ENCODE measurements at places on chromosomes 1 and 21. TPM values are rescaled to one million over a fixed set of nuclear protein-coding genes. Genes with fewer than 3 reads are reported as not detected.

KRTAP7-1 gene
- total RNA-seq, result not detected

AUNIP gene
- total RNA-seq, result 0.43 TPM

LRRC42 gene
- total RNA-seq, result 13.2 TPM

MROH9 gene
- total RNA-seq, result 0.67 TPM

TGFB2 gene
- 4.2 TPM for total RNA-seq

- H3K27me3 ChIP-seq, result no peaks in the 10 kb centered on the region
- DNase-seq, result peak; percentile 83
- H3K4me1 ChIP-seq, result peaks cover 4% of the 10 kb centered on the region
- H3K36me3 ChIP-seq, result no peaks in the 10 kb centered on the region
These were observed 6.8 kb upstream of the BSDC1 start for GRCh38 chr1:32400876-32401631.

GRCh38 chr1:218390618-218391017, 45.5 kb downstream of the TGFB2 start:
- H3K27ac ChIP-seq, result no peak overlapping the region
- DNase-seq, result no peak
- no peaks in the 10 kb centered on the region for H3K36me3 ChIP-seq
- no peaks in the 10 kb centered on the region for H3K4me1 ChIP-seq
- H3K4me3 ChIP-seq, result no peak overlapping the region

GRCh38 chr1:245715970-245716369, 561.2 kb downstream of the KIF26B start:
- no peaks in the 10 kb centered on the region for H3K27me3 ChIP-seq
- no peak for DNase-seq
- no peaks in the 10 kb centered on the region for H3K36me3 ChIP-seq
- no peak overlapping the region for H3K27ac ChIP-seq
- H3K4me1 ChIP-seq, result no peaks in the 10 kb centered on the region

GRCh38 chr1:30758785-30759380, 1.3 kb upstream of the LAPTM5 start:
- H3K4me1 ChIP-seq, result peaks cover 25% of the 10 kb centered on the region
- no peaks in the 10 kb centered on the region for H3K27me3 ChIP-seq
- H3K36me3 ChIP-seq, result no peaks in the 10 kb centered on the region
- DNase-seq, result no peak
- H3K4me3 ChIP-seq, result no peak overlapping the region

DNA sequence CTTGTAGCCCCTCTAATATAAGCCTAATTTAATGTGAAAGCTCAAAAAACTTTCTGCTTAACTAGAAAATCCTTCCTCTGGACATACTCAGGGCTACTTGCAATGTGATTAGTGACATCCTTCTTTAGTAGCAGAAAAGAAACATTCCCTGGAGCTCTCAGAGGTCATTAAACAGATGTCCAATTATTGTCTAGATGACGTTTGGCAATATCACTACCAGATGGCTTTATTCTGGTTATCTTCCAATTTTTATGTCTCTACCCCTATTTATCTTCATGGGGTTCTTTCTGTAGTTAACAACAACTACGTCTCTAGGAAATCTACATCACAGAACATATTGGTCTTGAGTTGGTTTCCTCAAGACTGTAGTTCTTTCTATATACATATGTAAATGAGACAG, 44.2 kb downstream of the CTH start:
- DNase-seq, result no peak
- H3K27ac ChIP-seq, result no peak overlapping the region
- H3K27me3 ChIP-seq, result no peaks in the 10 kb centered on the region
- no peaks in the 10 kb centered on the region for H3K4me1 ChIP-seq
- H3K4me3 ChIP-seq, result no peak overlapping the region
- H3K36me3 ChIP-seq, result no peaks in the 10 kb centered on the region

DNA sequence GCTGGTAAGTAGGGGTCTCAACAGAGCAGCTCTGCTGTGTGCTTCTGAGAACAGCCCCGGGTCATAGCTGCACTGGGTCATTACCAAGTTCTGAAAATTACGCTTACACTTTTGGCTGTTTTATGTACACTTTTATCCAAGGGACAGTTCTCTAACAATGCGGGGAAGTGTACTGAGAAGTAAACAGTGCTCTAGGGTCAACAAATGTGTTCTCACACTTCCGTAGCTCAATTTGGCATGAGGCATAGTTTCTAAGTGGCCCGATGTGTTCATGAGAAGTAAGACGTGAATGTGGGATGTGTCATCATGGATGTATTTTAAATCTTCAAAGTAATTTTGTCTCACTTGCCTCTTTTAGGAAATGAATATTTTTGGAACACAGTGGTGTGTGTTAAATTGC, 10.9 kb upstream of the VAMP3 start:
- no peaks in the 10 kb centered on the region for H3K36me3 ChIP-seq
- DNase-seq, result no peak
- H3K27me3 ChIP-seq, result no peaks in the 10 kb centered on the region
- H3K27ac ChIP-seq, result peak overlapping the region; percentile 33
- H3K4me1 ChIP-seq, result no peaks in the 10 kb centered on the region

Data from upper lobe of left lung (tissue), 6 donors.